ENCODE measurements at places on chromosomes 1 and 21.

DNA sequence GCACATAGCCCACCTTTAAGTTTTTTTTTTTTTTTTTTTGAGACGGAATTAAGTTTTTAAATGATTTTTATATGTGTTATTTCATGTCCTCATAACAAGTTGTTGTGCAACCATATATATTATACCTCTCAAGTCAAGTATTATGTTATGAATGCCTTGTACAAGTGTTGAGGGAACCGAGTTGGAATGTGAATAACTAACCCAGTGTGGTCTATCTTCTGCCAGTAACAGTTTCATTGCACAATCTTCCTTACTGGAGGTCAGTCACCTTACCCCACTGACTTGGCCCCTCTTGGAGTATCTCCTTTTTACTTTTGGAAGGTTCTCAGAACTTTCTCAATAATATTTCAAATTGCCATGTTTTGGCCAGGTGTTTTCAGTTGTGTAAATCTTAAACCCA is 201.9 kb downstream of the CACNA1E start:
- no peak for DNase-seq

GRCh38 chr21:15895142-15896106 is 165.6 kb downstream of the USP25 start:
- no peak for DNase-seq

GRCh38 chr21:44644878-44645277 is 1.3 kb upstream of the KRTAP10-11 start:
- no peak for DNase-seq

GRCh38 chr1:234253732-234254131 is 119.5 kb upstream of the COA6 start:
- DNase-seq, result no peak

- no peak for DNase-seq
Observed at GRCh38 chr1:37741662-37742061, 23.3 kb downstream of the EPHA10 start.

GRCh38 chr21:33123374-33124123 is 53.6 kb downstream of the OLIG1 start:
- peak; percentile 37 for DNase-seq

GRCh38 chr1:1922956-1923833 is 4.1 kb upstream of the TMEM52 start:
- DNase-seq, result peak; percentile 88

- DNase-seq, result no peak
Observed at GRCh38 chr1:54219688-54220003, 19.7 kb downstream of the MRPL37 start.

DNA sequence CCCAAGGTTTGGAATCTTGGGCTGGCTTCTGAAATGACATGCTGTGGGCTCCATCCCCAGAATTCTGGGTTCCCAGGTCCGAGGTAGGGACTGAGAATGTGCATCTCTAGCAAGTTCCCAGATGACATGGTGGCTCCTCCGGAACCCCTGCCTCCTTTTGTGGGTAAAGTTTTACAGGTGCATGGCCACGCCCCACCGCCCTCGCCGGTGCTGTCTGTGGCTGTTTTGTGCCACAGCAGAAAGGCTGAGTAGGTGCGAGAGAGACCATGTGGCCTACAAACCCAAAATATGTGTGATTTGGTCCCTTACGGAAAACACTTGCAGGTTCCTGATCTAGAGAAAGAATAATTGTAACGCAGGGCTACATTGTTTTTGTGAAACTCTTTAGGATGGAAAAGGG is 30.9 kb downstream of the SKI start:
- DNase-seq, result no peak

DNA sequence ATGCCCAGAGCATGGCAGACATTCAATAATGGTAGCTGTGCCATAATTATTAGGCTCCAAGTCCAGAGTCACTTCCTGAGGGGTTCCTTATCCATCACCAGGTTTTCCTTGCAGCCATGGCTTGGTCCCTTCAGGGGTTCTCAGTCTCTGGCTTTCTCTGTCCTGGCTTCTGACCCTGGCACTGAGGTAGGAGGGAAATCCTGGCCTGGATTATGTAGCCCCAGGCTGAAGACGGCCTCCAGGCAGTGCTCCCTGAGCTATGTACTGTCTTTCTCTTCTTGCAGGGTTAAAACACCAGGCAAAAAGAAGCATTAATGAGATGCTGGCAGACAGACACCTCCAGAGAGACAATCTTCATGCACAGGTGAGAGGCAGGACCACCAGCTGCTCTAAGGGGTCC is 9.5 kb upstream of the PADI3 start:
- DNase-seq, result peak; percentile 72

DNA sequence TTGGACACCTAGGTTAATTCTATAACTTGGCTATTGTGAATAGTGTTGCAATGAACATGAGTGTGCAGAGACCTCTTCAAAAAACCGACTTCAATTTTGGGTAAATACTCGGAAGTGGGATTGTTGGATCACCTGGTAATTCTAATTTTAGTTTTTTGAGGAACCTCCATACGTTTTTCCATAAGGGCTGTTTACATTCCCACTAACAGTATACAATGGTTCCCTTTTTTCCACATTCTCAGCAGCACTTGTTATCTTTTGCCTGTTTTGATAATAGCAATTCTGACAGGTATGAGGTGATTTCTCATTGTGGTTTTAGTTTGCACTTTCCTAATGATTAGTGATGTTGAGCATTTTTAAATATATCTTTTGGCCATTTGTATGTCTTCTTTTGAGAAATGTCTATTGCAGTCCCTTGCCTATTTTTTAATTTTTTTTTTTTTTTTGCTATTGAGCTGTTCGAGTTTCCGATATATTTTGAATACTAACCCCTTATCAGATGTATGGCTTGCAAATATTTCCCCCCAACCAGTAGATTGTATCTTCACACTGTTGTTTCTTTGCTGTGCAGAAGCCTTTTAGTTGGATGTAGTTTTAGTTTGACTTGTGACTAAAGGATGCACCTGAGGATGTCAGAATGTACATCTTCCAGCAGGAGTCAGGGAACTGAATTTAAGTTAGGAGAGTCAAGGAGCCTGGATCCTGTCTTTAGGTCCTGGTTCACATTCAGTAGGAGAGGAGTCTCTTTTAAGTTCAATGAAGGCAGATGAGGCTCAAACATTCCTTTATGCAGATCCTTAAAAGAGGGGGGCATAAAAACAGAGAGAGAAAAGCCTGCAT is 120.0 kb downstream of the S1PR1 start:
- DNase-seq, result no peak

DNA sequence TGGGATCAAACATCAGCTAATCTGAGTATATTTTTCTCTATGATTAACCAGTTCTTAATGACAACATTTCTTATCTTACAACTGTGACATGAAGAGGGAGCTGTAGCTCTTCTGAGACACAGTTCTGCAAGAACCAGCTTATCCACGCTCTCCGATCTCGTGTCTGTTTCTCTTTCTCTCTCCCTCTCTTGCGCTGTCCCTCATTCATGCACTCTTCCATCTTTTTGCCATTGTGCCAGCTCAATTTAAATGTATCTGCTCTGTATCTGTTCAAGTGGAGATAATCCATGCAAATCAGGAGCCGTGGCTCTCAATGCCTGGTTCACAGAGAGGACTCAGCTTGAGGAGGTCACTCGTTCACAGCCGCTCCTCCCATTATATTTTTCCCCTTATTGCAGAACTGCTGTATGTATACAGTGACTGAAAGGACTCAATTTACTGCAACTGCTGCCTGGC is 494.7 kb upstream of the ADGRL2 start:
- DNase-seq, result peak; percentile 63

GRCh38 chr1:5492846-5493245 is 499.4 kb downstream of the NPHP4 start:
- DNase-seq, result no peak

- DNase-seq, result no peak
Observed at GRCh38 chr1:2443277-2444137, 31.1 kb upstream of the PEX10 start.

- no peak for DNase-seq
Observed at GRCh38 chr21:37503848-37504467, 137.4 kb downstream of the DYRK1A start.

- no peak for DNase-seq
Observed at GRCh38 chr1:209318181-209319056, 265.1 kb upstream of the CAMK1G start.

DNA sequence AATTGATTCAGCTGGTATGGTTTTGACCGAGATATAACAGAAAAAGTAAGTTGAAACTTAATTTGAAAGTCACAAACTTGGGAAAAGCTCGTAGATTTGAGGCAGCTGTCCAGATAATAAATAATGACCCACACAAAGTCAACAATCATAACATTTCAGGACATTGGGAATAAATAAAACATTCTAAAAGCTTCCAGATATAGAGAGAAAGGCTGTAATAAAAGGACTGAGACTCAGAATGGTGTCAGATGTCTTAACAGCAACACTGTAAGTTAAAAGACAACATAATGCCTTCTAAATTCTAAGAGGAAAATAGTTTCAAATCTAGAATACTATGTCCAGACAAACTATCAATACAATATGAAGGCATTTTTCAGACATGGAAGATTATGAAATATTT is 163.3 kb downstream of the CDC42BPA start:
- no peak for DNase-seq

- DNase-seq, result no peak
Observed at GRCh38 chr1:155964193-155964592, 14.2 kb downstream of the ARHGEF2 start.

- DNase-seq, result peak; percentile 63
Observed at GRCh38 chr1:58898739-58899586, 115.1 kb upstream of the JUN start.

- DNase-seq, result peak; percentile 76
Observed at GRCh38 chr21:45262041-45262581, 25.6 kb downstream of the POFUT2 start.

GRCh38 chr21:33608559-33608958 is 20.1 kb upstream of the DONSON start:
- DNase-seq, result no peak

- peak; percentile 80 for DNase-seq
Observed at GRCh38 chr1:16146279-16147155, 9.4 kb downstream of the EPHA2 start.

DNA sequence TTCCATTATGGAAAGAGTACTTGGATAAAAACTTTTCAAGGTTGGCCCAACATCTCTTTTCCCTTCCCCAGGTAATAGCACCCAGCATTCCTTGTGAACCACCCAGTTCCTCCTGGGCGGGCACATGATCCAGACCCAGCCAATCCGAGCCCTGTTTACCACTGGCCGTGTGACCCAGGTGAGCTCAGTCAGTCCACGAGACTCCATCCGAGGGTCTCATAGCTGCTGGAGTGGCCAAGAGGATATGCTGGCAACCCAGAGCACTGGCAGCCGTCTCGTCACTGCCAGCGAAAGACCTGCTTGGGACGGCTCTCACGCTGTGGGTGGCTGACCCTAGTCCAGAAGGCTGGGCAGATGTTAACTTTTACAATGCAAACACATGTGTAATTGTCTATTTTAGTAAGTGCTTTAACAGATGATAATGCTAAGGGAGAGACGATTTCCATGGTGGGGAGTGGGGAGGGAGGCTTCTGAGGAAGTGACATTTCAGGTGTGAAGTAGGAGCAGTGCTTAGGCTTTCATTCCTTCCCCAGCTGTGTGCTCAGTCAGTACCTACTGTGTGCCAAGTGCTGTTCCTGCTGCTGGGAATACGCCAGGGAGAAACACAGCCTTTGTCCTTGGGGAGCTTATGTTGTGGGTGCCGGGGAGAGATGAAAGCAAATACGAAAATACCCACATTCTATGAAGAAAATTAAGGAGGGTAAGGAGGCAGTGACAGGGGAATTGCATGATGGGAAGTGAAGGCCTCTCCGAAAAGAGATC is 24.5 kb downstream of the PARK7 start:
- DNase-seq, result no peak

GRCh38 chr21:36027347-36027746 is 33.0 kb downstream of the SETD4 start:
- no peak for DNase-seq

Data from small intestine (tissue), 16 donors.